ENCODE measurements at places on chromosomes 13 and 19.

DNA sequence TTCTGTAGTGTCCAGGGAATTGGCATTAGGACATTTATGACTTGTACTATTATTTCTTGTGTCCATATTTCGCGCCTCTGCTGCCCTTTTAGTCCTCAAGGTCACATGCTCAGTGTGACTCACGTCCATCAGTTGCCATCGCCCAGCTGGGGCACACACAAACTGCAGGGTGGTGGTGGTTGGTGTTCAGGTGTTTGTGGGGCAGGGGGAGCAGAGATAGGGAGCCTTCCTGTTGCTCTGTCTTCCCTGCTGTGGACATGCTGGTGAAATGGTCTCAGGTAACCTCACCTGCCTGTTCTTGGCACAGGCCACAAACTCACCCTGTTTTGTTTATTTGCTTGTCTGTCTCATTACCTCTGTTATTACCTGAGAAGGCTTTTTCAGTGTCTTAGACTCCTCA, 22.4 kb downstream of the PRR12 start:
- peaks cover 36% of the 10 kb centered on the region for H3K36me3 ChIP-seq
- no peak for DNase-seq
- peaks cover 21% of the 10 kb centered on the region for H3K4me1 ChIP-seq
- H3K27me3 ChIP-seq = no peaks in the 10 kb centered on the region

- peaks cover 44% of the 10 kb centered on the region for H3K36me3 ChIP-seq
- H3K27ac ChIP-seq = peak overlapping the region; percentile 96
- no peak for DNase-seq
Observed at GRCh38 chr19:45630463-45630862, 8.7 kb downstream of the EML2 start.

GRCh38 chr13:23571431-23571830, 1.2 kb downstream of the TNFRSF19 start:
- H3K36me3 ChIP-seq = no peaks in the 10 kb centered on the region
- DNase-seq = no peak
- H3K27ac ChIP-seq = no peak overlapping the region
- no peak overlapping the region for H3K4me3 ChIP-seq
- no peaks in the 10 kb centered on the region for H3K27me3 ChIP-seq

- no peak overlapping the region for H3K4me3 ChIP-seq
- no peaks in the 10 kb centered on the region for H3K36me3 ChIP-seq
- H3K27me3 ChIP-seq = no peaks in the 10 kb centered on the region
- no peak for DNase-seq
Observed at GRCh38 chr19:23404676-23405075, 9.4 kb upstream of the ZNF91 start.

GRCh38 chr19:54178581-54179261, 5.8 kb upstream of the TMC4 start:
- H3K4me1 ChIP-seq = no peaks in the 10 kb centered on the region
- H3K27me3 ChIP-seq = no peaks in the 10 kb centered on the region
- no peak overlapping the region for H3K27ac ChIP-seq
- H3K36me3 ChIP-seq = peaks cover 21% of the 10 kb centered on the region
- no peak for DNase-seq
